Fibroblast of lung (primary cell): ENCODE measurements at places on chromosomes 7 and 10.

GRCh38 chr10:79494871-79495705 is 17.2 kb upstream of the EIF5AL1 start:
- no peak for DNase-seq

GRCh38 chr7:18235819-18236218 is 208.2 kb upstream of the PRPS1L1 start:
- no peak for DNase-seq

DNA sequence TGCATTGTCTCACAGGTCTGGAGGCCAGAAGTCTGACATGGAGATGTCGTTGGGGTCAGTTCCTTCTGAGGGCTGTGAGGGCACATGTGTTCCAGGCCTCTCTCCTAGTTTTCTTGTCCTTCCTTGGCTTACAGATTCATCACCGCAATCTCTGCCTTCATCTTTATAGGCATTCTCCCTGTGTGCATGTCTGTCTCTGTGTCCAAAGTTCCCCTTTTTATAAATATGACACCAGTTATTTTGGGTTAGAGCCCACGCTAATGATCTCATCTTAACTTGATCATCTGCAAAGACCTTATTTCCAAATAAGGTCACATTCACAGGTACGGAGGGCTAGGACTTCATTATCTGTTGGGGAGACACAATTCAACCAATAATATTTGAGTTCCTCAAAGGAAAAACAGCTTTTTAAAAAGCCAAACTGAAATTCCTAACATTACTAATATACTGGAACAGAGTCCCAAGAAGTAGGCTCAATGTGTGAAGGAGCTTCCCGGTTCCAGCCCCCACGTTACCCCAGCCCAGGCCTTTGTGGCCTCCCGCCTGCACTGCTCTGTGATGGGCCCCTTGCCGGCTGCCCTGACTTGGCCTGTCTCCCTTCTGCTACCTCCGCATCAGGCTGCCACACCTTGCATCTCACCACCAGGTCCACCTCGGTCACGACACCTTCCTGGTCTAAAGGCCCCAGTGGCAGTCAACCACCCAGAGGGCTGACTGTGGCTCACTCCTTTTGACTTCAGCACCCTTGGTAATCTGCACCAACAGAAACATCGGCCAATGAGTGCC is 142.7 kb downstream of the KCNMA1 start:
- DNase-seq = no peak

GRCh38 chr10:49302088-49302487 is 3.1 kb downstream of the C10orf71 start:
- DNase-seq = no peak

DNA sequence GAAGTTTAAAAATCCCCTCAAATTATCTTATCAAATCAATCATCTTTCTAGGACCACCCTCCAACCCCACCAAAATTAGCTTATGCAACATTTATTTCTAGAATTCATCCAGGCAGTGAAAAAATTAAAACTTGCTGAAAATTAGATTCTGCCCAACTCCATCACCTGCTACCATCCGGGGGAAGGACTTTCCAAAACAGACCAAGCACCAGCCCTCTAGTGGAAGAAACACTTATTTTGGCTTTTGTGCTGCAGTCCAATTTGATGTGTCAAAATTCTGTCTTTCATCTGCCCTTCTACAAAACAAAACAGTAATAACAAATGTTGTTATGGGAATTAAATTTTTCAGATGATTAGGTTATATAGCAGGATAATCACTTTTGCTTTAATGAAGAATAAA is 35.1 kb downstream of the GCC1 start:
- DNase-seq = no peak

DNA sequence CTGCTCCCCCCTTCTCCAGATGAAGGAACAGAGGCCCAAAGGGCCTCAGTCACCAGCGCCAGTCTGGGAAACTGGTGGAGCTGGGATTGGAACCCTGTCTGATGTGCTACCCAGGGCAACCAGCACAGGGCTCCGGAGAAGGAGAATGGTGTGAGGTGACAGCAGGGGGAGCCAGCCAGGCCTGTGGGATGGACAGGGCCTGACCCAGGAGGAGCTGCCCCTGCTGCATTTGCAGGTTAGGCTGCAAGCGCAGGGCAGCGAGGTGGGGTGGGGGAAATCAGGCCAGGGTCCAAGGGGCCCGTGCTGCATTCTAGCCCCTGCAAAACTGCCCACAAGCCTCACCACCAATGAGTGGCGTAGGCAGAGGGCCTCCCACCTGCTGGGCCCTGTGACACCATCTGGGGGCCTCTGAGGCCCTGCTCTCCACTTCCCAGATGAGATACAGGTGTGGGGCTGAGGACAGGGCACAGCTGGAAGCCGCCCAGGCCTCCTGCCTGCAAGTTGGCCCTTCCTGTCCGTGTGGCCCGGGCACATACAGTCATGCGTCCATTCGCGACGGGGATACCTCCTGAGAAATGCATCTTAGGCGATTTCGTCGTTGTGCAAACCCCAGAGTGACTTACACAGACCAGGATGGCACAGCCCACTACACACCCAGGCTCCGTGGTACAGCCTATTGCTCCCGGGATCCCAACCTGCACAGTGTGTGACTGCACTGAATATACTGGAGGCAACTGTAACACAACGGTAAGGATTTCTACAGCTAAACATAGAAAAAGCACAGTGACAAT is 45.3 kb downstream of the RASGEF1A start:
- no peak for DNase-seq

DNA sequence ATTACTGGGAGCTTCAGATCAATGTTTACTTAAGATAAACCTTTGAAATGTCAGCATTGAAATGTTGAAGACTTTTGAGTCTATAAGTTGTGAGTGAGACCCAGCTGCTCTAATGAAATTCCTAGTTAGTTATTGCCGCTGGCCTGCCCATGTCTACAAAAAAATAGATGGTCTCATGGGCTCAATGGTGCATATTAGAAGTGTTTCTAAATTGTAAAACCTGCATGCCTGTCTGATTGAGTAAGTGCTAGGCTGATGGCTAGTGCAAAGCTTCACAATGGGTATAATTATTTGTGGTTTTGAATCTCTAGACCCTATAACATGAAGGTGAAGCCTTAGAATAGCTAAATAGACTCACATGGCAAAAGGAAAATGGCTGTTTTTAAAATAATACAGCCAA is 234.5 kb downstream of the SORCS3 start:
- no peak for DNase-seq

DNA sequence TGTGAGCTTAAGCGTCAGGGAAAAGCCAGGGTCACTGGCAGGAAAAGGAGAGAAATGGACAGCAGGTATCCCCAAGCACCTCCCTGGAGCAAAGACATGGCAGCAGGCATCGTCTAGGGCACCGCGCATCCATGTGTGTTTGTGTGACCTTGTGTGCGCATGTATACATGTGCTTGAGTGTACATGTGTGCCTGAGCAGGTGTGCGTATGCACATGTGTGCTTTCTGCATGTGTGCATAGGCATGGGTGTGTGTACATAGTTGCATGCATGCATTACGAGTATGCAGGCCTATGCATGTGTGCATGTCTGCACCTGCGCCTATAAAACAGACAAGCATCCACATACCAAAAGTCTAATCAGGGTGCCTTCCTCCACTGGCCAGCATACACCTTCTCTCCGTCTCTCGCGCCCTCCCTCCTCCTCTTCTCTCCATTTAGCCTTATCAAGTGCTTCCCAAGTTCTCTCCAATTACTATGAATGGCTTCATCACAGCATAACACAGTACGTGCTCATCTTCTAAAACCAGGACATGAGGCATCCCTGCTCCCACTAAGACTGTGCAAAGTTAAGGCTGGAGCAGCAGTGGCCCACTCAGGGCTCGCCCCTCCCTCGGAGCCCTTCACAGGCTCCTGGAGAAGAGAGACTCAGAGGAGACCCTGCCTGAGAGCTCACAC is 30.6 kb downstream of the RASGEF1A start:
- DNase-seq = no peak

- DNase-seq = no peak
Observed at GRCh38 chr7:38535073-38535472, 96.1 kb downstream of the AMPH start.

DNA sequence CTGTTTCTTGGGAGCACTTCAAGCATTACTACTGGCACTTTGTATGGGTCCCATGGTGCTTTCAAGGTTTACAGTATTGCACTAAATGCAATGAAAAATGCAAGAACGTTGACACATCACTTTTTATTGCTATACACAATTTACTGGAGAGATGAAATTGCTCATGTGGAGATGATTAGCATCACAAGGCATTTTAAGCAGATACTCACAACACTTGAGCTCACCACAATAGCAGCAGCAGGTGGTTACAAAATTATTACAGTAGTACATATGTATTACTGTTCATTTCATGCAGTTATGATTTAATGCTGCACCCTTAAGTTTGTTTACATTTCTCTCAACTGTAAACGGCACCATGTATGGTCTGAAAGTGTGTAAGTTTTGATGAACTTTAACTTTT is 537.7 kb downstream of the GRM8 start:
- DNase-seq = no peak

DNA sequence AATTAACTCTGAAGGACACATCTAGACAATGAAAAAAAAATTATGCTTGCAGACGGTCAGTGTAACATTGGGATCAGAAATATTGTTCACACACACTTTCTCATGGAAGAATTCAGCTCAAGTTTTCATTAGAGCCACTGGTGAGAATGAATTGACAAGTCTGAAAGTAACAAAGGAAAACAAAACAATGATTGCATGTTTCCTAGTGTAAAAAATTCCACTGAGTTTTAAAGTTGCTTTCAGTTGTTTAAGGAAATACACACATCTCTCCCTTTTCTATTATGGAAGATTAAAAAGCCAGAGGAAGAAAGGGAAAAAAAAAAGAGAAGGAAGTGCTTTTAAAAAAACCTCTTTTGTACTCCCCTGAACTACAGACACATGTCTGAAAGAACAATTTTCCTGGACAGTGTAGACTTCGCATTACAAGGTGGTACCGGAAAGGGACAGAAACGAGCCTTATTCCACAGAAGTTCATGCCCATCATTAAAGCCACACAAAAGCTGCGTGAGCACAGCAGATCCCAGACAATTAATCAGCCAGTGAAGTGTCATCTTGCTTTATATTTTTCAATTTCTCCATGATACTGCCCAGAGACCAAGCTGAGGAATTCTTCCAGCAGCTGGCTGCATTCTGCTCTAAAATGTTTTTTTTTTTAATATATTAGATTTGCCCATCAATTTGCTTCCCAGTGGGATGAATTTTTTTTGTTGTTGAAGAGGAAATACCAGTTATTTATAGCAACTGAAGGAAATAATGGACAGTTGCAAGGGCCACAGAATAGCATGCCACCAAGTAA is 294.8 kb downstream of the DOCK4 start:
- DNase-seq = no peak

GRCh38 chr7:79403451-79403850 is 50.0 kb downstream of the MAGI2 start:
- DNase-seq = peak; percentile 76
